ENCODE measurements at places on chromosomes 12 and 14.
A peak's percentile ranks its signal among the peaks of the same experiment; 100 is the strongest.

- DNase-seq = peak; percentile 13
Measured at GRCh38 chr14:90559811-90560492, 163.1 kb downstream of the CALM1 start.

DNA sequence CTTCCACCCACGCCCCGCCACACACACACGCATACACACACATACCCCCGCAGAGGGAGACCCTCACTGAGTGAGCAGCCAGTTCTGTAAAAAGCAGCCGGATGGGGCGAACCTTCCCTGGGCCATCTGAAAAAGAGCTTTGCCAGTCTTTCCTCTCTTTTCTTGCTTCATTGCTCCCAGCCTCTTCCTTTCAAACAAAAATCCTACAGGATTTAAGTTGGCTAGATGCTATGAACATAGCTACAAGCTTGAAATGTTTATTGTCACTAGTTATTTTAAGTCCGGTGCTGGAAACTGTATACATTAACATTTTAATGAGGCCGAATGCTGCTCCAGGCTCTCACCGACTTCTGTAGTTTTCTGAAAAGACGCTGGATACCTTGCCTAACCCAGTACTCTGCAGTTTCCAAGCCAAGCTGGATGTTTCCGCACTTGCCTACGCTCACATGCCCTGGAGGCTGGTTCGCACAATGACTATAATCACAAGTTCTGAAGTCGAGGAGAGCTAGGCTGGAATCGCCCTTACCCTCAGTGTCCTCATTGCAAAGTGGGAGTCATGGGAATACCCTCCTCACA lies 39.2 kb downstream of the LTBP2 start:
- DNase-seq = no peak

DNA sequence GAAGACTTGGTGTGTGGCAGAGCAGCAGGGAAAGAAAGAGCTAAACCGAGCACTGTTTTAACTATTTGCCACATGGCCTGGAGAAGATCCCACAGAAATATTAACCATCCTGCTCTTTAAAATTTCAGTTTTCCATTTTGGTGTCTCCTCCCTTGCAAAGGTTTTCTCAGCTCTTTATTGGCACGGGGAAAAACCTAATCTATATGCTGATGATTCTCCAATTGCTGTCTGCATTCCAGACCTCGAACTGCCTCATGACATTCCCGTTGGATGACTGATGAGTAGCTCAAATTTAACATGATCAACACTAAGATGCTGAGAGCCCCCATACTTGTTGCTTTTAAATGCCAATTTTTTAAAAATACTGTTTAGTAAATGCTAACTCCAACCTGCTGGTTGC lies 115.0 kb downstream of the EMP1 start:
- DNase-seq = no peak

- DNase-seq = no peak
Measured at GRCh38 chr12:122908915-122909314, 13.0 kb upstream of the VPS37B start.

DNA sequence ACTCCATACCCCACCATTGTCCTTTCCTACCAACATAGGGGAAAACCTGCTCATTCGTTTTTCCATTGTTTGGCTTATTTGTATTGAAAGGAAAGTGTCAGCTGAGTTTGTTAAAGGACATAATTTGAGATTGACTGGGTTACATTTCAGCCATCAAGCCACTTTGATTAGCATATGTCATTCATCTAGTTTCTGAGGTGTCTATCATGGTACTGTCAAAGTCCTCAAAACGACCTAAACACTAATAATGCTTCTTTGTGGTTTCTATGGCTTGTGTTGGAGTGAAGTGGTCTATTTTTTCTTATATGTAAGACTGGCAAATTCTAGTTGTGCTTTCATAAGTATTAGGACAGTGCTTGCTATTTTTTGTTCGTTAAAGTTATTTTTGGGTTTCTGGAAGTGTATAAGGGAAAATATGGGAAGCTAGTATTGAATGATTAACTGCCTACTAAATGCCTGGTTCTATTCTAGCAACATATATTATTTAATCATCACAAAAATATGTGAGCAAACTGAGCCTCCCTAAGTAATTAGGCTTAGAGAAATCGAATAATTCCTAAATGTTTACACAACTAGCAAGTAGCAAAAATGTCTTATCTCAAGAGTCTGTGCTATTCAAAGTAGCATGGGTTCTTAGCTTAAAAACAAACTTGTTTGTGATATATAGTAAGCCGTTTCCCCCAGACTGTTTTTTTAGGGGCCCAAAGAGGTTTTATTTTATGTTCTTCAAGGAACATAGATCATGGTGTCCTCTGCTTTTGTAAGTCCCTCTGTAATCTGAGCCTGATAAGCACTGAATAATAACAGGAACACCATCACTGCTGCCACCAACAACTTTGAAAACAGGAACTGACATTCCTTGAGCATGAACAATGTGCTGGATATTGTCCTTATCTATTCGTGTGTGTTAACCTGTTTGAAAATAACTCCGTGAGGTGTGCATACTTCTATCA lies 67.1 kb downstream of the DERA start:
- peak; percentile 4 for DNase-seq

- DNase-seq = no peak
Measured at GRCh38 chr14:54251356-54251755, 145.5 kb upstream of the CDKN3 start.

DNA sequence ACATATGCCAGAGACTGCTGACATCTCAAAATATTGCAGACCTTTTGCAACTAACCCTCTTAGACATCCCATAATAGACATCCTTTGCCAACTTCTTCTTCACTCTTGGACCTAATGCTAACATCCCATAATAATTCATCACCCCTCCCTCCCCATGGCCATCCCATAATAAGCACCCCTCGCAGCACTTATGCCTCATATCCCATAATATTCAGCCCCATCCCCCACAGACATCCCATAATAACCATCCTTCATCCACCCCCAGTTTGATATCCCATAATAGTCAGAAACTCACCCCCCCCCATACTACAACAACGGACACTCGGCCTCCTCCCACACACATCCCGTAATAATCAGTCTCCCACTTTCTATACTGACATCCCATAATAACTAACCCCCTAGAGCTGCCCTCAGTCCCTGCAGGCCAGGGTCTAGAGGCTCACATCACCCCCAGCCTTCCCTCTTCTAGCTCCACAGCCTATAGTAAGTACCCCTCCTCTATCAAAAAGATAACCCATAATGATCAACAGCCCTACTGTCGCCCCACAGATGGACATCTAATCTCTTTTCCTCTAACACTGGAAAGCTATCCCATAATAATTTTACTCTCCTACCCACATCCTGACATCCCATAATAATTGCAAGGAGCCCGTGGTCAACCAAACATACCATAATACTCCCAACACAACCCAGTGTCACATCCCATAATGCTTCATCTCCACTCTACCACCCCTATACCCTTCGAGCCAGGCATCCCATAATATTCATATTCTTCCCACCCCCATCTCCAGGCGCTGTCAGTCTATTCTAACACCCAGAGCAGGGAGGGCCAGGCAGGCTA lies 792 bp upstream of the CHD4 start:
- peak; percentile 83 for DNase-seq

- no peak for DNase-seq
Measured at GRCh38 chr14:53226553-53226952, 73.4 kb upstream of the DDHD1 start.

DNA sequence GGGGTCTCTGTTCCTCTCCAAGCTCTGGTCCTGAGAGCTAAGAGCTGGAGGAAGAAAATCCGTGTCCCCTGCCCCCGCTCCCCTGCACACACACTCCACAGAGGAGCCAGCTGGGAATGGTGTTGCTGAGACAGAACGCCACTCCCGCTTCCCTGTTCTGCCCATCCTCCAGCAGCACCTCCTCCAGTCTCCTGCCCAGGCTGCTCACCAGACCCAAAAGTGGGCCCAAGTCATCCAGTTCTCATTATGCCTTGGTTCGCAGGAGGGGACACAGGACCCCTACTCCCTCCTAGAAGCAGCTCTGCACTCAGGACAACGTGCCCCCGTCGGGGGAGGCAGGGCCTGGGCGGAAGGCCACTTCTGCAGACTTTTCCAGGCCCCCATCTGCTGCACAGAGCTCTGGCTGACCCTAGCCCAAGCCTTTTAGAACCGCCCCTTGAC lies 830 bp upstream of the TRMT61A start:
- DNase-seq = no peak

- no peak for DNase-seq
Measured at GRCh38 chr12:122862872-122863701, 27.8 kb downstream of the HIP1R start.

- no peak for DNase-seq
Measured at GRCh38 chr12:113935459-113935858, 30.7 kb downstream of the RBM19 start.

DNA sequence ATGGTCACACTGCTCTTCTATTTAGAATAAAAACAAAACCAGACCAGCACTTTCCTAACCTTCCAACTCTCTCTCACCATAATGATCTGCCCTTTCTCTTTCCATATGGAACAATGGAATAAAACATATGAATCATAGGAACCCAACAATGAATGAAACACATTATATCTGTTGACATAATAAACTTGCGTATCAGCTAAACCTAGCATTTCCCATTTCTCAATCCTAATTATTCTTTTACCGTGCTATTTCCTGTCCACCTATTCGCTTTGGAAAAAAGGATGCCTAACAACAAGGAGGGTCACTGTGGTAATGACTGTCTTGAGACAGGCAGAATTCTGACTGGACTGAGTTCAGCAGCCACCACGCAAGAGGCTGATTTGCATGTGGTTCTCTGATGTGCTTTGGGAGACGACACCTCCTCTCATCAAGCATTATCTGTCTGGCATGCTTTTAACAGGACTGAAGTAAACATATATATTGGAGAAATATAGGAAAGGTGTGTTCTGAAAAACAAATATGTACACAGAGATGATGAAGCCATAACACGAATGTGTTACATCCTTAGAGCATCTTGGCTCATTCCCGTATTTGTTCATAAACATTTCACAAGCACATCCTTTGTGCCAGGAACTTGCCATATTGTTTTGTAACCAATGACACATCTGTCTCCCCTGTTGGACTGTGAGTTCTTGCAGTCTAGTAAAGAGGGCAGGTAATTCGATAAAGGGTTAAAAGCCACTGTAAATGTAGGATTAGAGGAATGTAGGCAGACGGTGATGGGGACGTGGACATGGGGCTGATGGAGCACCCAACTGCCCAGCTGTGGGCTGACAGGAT lies 87.7 kb downstream of the PTPRB start:
- DNase-seq = no peak

DNA sequence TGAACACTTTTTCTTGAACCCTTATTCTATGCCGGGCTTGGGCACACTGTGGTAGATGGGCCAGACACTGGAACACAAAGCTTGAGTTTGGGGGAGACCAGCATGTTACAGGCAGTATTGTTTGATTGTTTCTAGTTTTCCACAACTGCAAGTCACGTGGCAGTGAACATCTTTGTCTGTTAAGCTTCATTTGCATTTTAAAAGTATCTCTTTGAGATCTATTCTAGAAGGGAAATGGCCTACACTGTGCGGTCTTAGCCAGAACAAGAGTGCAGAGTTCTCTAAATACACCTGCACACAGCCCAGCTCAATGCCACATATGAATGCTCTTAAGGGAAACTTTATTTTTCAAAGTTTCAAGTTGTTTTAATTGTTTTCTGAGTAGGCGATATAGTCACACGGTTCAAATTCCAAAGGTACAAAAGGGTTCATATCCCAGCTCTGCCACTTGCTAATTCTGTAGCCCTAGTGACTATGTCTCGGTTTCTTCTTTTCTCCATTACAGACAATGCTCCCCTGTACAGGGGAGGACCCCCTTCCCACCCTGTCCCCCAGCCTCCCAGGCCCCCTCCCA lies 24.9 kb downstream of the RIN3 start:
- DNase-seq = no peak

GRCh38 chr12:79373896-79374499 lies 316.8 kb downstream of the PAWR start:
- peak; percentile 71 for DNase-seq

- no peak for DNase-seq
Measured at GRCh38 chr12:51329742-51330141, 5.8 kb upstream of the BIN2 start.

- no peak for DNase-seq
Measured at GRCh38 chr14:21234112-21234511, 35.1 kb downstream of the HNRNPC start.

GRCh38 chr12:52380271-52380694 lies 5.2 kb downstream of the KRT84 start:
- DNase-seq = peak; percentile 37

GRCh38 chr14:97185186-97185585 lies 388.0 kb downstream of the VRK1 start:
- peak; percentile 80 for DNase-seq

GRCh38 chr12:27305673-27306456 lies 26.8 kb upstream of the BMAL2 start:
- DNase-seq = peak; percentile 48

- DNase-seq = no peak
Measured at GRCh38 chr14:51784466-51784865, 75.9 kb upstream of the GNG2 start.

DNA sequence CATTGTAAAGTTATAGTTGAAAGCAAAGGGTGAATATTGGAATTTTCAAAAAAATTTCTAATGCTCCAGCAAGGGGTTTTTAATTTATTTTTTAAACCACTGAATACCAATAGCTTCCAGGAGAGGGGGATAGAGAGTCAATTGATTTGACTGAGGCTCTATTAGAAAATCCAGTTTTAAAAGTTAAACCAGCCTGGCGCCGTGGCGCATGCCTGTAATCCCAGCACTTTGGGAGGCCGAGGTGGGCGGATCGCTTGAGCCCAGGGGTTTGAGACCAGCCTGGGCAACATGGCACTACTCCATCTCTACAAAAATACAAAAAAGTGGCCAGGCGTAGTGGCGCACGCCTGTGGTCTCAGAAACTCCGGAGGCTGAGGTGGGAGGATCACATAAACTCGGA lies 150.1 kb downstream of the SLC38A4 start:
- peak; percentile 82 for DNase-seq

- no peak for DNase-seq
Measured at GRCh38 chr12:97005174-97005573, 98.1 kb downstream of the NEDD1 start.

- DNase-seq = no peak
Measured at GRCh38 chr12:3040026-3040656, 37.0 kb upstream of the TSPAN9 start.

Measured in A673 (cell line).